ENCODE measurements at places on chromosomes 5 and 9.

GRCh38 chr9:5586391-5586802 lies 42.5 kb upstream of the RIC1 start:
- DNase-seq, result no peak

GRCh38 chr5:115366223-115366622 lies 69.8 kb upstream of the CCDC112 start:
- no peak for DNase-seq

GRCh38 chr9:113483676-113484257 lies 20.2 kb downstream of the RGS3 start:
- no peak for DNase-seq

- no peak for DNase-seq
These were observed 36.9 kb downstream of the FEM1C start for GRCh38 chr5:115507681-115508080.

DNA sequence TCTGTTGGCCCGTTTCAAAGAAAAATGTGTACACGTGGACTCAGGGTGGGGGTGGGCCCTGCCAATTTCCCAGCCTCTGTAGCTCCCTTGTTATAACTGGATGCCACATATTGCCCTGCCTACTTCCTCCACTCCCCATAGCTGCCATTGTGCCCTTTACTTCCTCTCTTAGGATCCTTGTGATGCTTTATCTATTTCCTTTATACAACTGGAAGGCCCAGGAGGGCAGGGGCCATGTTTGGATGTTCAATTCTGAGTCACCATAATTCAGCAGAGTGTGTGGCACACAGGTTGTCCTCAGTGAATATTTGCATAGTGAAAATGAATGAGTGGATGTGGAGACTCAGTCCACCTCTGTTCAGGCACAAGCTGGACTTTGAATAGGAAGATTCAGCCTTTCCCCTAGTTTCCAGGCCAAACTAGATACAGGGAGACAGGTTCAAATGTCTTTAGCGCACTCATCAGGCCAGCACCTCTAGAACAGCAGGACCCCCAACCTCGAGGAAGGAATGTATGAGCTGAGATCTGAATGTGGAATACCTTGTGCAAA lies 10.6 kb upstream of the FEM1C start:
- no peak for DNase-seq

DNA sequence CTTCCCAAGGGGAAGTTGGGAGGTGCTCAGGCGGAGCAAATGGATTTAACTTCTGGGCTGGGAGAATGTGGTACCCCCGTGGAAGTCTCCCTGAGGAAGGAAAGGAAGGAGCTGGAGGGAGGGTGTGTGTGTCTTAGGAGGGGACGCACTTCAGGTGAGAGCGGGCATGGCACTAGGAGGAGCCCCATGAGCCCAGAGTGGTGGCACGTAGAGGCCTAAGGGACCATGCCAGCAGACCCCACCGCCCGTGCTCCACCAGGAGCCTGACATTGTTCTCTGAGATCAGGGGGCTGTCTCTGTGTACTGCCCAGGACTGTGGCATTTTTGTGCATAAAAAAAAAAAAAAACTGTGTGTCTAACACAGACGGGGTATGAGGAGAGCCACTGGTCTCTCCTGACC lies 18.5 kb upstream of the AHRR start:
- DNase-seq, result no peak

DNA sequence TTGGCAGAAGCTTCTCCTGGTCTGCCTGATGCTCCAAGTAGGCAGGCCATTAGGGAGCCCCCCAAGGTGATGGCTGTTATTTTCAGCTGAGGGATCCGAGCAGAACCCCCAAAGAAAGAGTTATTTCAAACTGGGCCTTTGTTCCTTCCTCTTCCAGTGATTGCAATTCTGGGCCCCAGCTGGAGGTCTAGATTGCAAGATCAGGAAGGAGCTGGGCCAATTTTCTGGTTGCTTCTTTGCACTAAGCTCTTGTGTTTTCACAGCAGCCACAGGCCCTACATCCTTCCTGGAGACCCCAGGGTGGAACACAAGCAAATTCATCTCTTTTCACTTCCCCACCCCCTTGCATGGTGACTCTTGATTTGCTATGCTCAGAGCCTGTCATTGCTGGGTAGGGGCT lies 215.0 kb downstream of the SEMA6A start:
- no peak for DNase-seq

Data from NCI-H1930 (cell line).